ENCODE measurements at places on chromosomes 16 and 17.

DNA sequence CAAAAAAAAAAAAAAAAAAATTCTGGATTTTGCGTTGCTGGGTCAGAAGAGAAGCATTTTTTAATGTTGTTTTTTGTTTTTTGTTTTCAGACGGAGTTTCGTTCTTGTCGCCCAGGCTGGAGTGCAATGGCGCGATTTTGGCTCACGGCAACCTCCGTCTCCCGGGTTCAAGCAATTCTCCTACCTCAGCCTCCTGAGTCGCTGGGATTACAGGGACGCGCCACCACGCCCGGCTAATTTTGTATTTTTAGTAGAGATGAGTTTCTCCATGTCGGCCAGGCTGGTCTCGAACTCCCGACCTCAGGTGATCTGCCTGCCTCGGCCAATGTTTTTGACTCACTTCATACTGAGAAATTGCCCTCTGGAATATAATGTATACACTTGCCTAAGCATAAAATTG is 11.0 kb upstream of the PAFAH1B1 start:
- DNase-seq = no peak

DNA sequence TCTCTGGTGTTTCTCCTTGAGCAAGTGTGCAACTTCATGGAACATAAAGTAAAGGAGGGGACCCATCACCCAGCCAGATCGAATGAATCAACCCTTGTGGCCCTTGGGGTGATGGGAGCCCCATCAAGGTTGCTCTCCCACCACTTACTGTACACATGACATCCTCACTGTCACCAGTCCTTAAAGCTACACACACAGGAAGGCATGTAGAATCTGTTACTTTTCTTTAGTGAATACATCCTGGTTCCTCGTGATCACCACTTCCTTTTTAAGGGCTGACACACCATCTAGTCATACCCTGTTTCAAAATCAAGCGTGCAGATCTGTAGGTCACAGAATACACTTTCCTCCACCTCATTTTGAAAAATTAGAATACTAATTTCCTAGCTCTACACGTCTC is 22.6 kb upstream of the MPHOSPH6 start:
- DNase-seq = no peak

- DNase-seq = no peak
These were observed 5.9 kb downstream of the ARSG start for GRCh38 chr17:68297195-68297594.

DNA sequence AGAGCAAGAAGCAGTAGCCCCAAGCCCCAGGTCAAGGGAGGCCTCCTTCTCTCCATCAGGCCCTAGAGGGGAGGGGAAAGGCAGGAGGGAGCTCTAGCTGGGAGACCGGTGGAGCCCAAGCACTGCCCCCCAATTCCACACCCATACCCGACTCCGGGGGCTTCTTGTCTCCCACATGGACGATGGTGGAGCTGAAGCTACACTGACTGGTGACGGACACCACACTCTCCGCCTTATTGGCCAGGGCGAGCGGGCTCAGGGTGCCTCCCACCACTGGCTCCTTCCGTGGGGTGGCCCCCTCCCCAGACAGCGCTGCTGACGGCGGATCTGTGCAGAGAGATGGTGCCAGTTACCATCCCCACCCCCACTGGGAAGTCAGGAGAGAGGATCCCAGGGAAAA is 6.4 kb downstream of the PER1 start:
- DNase-seq = no peak

- DNase-seq = no peak
These were observed 4.7 kb upstream of the CNOT1 start for GRCh38 chr16:58634265-58634802.

- no peak for DNase-seq
These were observed 34.6 kb upstream of the CCDC182 start for GRCh38 chr17:57779706-57780105.

DNA sequence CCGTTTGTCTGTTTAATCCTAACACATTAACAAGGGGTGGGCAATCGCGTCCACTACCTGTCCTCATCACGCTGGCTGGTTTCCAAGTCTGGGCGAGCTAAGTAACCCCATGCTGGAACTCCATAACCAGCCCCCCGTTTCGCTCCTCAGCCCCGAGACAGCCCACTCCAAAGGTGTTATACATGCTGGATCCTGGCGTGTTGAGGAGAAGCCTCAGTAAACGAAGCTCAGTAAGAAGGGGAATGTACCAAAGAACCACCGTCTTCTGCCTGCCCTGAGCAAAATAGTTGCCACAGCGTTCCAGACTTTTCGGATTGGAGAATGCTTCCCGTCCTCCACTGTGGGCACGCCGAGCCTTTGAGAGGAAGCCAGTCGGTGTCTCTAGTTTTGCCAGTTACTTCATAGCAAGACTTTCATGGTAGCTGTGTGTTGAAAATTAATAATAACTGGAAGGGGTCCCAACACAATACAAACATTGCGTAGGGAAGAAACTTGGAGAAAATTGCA is 16.1 kb upstream of the C17orf78 start:
- DNase-seq = no peak

DNA sequence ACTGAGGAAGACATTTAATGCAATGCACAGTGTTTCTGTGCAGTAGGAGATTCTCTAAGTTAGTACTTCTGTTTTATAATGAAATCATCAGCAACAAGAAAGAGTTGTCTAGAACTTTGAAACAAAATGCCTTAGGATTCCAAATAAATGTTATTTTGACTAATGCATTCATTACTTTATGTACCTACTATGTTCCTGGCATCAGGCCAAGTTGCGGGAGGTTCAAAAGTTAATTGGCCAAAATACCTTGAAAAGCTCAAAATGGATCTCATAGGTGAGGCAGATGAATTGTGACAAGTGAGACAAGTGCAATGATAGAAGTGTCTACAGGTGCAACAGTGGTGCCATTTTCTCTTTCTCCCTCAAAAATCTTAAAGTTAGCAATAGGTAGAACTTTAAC is 289.4 kb downstream of the TOX3 start:
- DNase-seq = no peak

DNA sequence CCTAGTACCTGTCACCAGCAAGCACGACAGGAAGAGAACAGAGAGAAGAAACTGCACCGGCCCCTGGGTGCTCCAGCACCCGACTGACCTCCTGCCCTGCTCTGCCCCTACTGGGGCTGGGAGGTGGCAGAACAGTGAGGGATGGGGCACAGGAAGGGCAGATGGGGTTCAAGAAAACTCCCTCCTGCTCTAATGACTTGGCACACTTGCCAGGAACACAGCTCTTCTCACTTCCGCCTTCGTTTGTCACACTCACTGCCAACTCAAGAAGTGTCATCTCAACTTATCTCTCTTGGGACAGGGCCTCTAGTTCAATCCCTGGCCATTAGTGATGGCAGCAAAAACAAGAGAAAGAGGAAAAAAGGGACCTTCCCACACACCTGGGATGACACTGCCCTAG is 42.7 kb upstream of the ICAM2 start:
- DNase-seq = no peak

DNA sequence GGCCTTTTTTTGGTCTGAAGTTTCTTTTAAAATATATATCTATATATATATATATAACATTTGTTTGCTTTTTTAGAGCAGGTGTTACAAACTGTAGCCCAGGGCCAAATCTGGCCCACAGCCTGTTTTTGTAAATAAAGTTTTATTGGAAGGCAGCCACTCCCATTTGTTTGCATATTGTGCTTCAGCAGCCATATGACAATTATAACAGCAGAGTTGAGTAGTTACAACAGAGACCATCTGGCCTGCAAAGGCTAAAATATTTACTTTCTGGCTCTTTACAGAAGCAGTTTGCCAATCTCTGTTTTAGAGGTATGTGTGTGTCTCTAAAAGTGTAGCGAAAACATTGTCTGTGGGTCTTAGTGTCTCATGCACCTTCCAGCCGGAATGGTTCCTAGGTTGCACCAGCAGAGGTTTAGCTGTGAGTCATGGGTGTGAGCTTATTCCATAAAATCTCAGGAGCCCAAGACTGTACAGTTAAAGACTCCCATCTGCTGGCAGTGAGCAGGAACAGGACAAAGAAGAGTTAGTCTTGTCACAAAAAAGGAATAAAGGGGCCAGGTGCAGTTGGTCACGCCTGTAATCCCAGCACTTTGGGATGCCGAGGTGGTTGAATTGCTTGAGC is 23.8 kb downstream of the LCMT1 start:
- no peak for DNase-seq

DNA sequence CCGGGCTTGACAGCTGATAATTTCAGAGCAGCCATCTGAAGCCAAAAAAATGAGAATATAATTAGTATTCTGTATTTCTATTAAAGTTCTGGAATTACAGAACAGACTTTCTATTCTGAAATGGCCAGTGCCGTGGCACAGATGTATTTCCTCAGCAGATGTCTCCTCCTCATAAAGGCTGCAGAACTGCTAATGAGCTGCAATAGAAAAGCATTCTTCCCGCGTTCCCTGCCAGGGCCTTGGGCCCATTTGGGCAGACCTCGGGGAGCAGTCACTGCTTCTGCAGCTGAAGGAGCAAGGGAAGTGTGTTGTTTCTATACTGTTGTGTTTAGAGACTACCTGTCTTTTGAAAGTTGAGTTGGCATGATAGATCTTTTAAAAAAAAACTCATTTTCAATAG is 152.6 kb upstream of the CACNG5 start:
- no peak for DNase-seq

DNA sequence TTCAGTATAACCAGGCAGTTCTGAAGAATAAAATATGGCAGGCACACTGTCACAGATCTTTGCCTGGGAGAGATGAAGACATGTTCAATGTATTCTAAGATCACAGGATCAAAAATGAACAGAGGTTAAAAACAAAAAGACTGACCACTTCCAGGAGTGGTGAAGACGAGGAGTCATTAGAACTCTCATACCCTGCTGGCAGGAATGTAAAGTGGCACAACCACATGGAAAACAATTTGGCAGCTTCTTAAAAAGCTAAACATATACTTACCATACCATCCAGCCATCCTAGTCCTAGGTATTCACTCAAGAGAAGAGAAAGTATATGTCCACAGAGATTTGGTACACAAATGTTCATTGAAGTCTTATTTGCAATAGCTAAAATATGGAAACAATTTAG is 406.3 kb downstream of the NPIPA8 start:
- DNase-seq = no peak

GRCh38 chr17:41639492-41640473 is 15.4 kb upstream of the KRT17 start:
- DNase-seq = no peak

Measured in smooth muscle cell of the brain vasculature (primary cell).